ENCODE measurements at places on chromosomes 7 and 10.

- no peak for DNase-seq
These were observed 594.1 kb downstream of the GRM8 start for GRCh38 chr7:126658684-126659083.

- DNase-seq = no peak
These were observed 349.4 kb downstream of the EXOC4 start for GRCh38 chr7:133602291-133602690.

- no peak for DNase-seq
These were observed 19.6 kb downstream of the WIPF3 start for GRCh38 chr7:29825775-29826529.

DNA sequence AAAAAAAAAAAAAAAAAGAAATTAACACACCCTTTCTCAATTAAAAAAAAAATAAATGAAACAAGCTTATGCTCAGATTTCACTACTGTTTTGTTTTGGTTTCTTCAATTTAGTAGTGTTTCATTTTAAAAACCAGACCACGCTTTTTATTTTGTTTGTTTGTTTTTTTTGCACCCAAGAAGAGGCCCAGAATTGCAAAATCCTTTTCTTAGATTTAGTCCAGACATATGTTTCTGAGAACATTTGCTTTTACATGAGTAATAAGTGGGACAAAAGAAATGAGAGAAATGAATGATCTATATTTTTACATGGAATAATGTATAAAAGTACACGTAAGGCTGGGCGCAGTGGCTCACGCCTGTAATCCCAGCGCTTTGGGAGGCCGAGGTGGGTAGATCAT lies 34.5 kb upstream of the CAMK1D start:
- DNase-seq = no peak

DNA sequence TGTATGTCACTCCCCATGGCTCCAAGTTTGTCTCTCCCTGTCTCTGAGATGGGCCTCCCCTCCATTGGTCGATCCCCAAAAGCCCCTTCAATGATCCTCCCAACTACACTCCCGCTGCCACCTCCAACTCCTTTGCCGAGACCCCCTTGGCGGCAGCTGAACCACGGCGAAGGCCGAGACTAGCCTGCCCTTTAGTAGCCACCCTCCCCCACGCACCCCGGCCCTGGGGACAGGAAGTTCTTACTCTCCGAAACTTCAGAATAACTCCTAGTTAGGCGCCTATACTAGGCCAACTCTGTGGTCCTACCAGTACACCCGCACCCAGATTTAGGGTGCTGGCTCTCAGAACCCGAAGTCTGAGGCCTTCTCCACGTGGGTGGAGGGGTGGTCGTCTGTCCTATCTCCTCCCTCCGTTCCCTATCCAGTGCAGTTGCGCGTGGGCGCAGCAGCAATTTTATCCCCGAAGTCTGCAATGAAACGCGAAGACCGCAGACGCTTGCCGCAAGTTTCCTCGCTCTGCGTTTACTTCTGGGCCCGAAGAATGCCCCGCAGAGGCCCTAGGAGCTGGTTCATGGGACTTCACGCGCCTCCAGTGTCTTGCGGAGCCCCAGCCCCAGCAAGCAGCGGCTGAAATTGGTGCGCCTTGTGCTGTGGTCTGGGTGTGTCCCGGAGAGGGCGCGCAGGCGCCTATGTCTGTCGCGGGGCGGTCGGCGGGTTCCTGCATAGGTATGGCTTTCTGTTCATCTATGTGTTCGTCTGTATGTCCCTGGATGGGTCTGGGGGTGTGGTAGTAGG lies 82.6 kb upstream of the SLF2 start:
- DNase-seq = no peak
